ENCODE measurements at places on chromosomes 11 and 22.

- no peak for ATAC-seq
Observed at GRCh38 chr11:6205366-6205765, at the start of gene C11orf42. TSS of gene C11orf42 (plus strand) at chr11:6205557. CDS start at chr11:6205616, 59 bp downstream.

DNA sequence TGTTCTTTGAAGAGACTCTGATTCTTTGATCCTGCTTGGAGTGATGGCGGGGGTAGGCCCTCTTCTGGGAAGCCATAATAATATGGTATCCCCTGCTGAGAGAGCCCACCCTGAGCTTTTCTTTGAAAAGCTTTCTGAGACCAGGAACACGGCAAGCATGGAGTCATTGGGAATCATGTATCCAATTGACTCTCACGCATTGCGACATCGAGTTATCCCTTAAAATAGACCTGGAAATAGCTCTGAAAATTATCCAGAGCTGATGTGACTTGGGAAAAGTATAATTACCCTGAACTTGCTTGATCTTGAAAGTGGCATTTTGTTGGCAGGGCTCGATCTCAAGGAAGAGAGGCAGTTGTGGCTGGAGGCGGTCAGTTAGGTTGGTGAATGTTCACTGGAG is 36.8 kb upstream of the MPEG1 start:
- ATAC-seq: no peak

DNA sequence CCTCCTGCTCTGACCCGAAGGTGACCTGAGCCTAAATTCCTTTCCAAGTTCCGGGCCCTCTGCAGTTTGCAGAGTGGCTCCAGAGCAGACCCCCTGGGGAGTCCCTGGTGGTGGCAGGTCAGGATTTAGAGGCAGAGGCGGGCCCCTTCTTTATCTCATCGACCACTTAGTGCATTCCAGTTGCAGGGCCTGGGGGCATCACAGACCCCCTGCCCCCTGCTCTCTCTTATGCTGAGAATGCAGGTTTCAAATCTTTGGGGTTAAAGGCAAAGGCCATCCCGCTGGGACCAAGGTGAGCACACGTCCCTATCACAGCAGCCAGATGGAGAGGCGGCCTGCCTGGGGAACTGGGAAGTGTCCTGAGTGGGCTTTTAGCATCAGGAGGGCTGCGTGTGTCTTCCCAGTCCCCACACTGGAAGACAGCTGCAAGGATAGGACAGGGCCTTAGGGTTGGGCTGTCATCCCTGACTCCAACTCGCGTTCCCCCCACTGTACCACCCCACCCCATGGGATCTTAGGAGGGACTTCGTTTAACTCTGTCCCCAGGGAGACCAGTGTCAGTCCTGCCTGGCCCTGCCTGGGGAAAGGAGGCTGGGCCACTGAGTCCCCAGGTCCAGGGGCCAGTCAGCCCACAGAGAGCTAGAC is 11.3 kb downstream of the DERL3 start:
- no peak for ATAC-seq

GRCh38 chr11:108128772-108129171 is 7.4 kb downstream of the ACAT1 start:
- no peak for ATAC-seq

DNA sequence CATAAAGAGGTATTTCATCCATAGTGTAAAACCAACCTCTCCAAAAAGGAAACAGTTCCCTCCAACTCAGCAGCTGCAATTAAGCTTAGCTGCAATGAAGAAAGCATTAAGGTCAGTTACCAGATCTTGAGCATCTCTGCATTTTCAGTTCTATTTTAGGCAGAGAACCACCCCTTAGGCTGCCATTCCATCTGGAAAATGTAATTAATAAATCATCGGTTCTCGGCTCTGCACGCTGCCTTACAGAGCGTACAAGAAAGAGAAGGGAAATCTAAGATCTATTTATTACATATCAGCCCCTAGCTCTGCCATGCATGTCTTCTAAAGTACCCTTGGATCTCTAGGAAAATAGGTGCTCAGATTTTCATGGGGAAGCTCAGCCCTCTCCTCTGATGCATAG is 71.5 kb downstream of the RCN1 start:
- no peak for ATAC-seq

- ATAC-seq: no peak
Observed at GRCh38 chr11:1459764-1460395, 26.7 kb downstream of the MOB2 start.

DNA sequence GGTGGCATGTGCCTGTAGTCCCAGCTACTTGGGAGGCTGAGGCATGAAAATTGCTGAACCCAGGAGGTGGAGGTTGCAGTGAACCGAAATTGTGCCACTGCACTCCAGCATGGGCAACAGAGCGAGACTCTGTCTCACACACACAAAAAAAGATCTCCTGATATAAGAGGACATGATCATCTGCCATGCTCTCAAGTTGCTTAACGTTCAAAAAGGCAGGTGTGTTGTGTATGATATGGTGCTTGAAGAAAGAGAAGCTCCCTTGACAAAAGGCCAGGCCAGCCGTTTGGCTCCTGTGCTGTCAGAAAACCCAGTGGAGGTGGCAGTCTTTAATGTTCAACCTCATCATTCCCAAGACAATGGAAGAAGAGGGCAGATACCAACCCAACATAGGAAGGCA is 117.3 kb upstream of the PLET1 start:
- ATAC-seq: no peak

- no peak for ATAC-seq
Observed at GRCh38 chr11:2507212-2507901, 62.5 kb downstream of the KCNQ1 start.

- no peak for ATAC-seq
Observed at GRCh38 chr22:23279781-23280180, 99.5 kb downstream of the BCR start.

Measured in stimulated activated memory B cell treated with anti-CD40 and anti-IgM and Interleukin-4, amounts not matched to agents 10 μg/mL and 1 μg/mL and 100 μg/mL, for 72 hours (primary cell).